ENCODE measurements at places on chromosomes 11 and 22.

- no peak for DNase-seq
Observed at GRCh38 chr11:69497221-69497787, 15.8 kb downstream of the LINC01488 start.

DNA sequence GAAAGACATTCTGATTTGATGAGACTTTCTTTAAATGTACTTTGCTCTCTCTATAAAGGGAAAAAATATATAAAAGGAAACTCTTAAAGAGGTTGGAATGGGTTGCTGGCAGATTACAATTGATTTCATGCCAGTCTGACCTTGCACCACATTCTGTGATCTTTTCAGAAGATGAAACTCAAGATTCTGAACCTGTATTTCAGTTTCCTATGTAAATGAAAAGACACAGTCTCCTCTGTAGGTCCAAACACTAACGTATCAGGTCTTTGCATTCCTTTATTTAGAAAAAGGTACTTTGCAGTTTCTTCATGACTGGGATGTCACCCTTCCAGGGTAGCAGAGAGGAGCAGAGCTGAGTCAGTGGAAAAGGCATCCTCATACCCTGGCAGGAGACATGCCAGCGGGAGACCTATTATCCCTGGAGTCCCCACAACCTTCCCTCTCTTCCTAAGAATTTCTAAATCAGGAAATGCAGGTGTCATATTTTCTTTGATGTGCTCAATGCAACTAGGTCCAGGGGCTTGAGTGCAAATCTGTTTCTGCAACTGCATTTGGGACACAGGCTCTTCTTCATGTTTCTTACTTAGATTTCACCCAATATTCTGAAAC is 282.6 kb downstream of the CADM1 start:
- DNase-seq = no peak

GRCh38 chr11:117826832-117827231 is 2.3 kb upstream of the FXYD2 start:
- no peak for DNase-seq

DNA sequence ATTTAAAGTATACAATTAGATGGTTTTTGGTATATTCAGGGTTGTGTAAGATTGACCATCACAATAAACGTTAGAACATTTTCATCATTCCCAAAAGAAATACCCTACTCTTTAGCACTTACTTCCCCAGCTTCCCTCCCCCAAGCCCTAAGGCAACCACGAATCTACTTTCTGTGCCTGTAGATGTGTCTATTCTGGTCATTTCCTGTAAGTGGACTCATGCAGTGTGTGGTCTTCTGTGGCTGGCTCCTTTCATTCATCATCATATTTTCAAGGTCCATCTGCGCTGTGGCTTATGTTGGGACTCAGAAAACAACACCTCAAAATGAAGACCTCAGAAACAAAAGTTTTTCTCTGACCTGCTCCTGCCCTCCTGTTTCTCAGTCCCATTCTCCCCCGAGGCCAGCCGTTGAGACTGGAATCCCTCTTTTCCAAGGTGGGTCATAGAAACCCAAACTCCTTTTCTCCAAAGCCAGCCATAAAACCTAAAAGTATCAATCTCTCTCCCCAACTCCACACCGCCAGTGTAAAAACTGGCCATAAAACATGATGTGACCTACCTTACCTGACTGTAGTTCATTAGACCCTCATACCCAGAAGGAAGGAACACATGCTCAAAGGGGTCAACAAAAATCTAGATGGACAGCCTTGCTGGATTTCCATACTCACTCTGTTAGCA is 12.9 kb upstream of the TMPRSS13 start:
- DNase-seq = no peak

- peak; percentile 63 for DNase-seq
Observed at GRCh38 chr11:112161012-112161411, 2.9 kb downstream of the IL18 start.

DNA sequence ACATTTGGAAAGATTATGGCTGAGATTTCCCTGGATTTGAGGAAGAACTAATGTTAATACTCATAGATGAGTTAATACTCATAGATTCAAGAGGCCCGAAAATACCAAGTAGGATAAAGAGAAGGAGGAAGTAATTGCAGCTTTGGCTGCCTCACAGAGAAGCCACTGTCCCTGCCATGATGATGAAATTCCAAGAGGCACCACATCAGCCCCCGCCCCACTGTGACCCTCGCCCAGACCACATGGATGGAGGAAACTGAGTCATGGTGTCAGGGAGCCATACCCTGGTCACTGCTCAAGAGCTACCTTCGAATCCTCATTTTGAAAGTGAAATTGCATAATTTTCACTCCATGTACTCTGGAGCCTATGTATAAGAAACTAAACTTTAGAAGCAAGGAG is 92.9 kb upstream of the SLC22A12 start:
- peak; percentile 57 for DNase-seq

- DNase-seq = no peak
Observed at GRCh38 chr11:34251589-34251980, 106.2 kb downstream of the ABTB2 start.

DNA sequence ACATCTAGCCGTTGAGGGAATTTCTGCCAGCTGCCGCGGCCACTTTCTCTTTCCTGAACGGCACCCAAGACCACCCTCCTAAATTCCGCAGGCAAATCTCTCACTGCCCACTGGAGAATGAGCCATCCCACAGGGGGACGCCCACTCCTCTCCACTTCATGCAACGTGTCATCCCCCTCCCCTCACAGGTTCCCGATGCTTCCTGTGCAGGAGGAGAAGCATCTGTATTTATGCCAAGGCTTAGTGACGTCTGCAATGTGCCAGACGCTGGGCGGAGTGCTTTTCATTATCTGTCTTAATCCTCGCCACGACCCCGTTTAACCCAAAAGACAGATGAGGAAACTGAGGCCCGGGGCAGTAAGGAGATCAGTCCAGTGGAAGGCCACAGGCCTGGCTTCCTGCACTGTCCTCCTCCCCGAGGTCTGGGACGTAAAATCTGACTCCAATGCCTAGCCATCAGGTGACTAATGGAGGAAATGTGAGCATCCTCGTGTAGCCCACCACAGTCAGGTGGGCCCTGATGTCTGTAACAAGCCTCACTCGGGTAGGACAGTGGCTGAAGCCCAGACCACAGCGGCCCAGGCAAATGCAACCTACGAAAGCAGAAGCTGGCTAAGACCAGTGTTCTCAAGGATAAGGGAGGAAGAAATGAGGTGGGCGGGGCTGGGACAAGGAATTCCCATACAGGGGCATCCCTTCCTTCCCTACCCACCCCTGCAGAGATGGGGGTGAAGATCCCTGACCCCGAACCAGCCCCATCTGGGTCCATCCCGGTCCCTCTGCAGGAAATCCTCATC is 23.1 kb downstream of the MN1 start:
- DNase-seq = peak; percentile 48

DNA sequence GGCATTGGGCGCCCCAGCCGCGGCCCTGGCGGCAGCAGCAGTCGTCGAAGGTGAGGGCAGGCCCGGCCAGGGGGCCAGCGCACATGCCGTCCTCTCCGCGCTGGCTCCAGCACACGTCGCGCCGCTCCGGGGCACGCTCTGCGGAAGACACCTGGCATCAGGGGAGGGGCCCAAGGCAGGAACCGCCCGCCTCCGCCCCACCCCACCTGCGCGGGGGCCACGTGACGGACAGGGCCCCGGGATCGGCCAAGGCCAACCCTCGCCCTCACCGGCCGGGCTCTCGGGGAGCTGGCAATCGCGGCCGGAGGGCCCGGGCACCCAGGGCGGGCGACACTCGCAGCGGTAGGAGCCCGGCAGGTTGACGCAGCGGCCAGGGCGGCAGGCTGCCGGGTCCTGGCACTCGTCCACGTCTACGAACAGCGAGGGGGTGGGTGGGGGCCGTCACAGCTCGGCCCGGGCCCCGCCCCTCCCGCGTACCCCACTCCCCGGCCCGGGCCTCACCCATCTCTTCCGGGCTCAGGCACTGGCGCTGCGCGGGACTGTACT is 14.9 kb downstream of the SCYL1 start:
- no peak for DNase-seq

- DNase-seq = no peak
Observed at GRCh38 chr11:33035011-33035410, 4.4 kb upstream of the TCP11L1 start.

DNA sequence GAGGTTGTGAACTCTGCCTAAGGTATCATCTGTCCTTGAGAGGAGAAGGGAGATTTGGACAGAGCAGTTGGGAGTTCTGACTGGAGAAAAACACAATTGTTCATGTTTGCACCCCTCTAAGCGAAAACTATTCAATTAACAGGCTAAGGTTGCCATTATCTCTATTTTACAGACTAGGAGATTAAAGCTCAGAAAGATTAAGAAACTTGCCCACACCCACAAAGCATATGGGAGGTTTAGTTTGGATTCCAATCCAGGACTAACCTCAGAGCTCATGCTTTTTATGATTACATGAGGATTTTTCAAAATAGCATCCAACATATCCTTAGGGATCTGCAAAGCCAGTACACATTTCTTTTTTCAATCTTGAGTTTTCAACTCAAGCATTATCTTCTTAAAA is 22.0 kb downstream of the GAB2 start:
- no peak for DNase-seq

DNA sequence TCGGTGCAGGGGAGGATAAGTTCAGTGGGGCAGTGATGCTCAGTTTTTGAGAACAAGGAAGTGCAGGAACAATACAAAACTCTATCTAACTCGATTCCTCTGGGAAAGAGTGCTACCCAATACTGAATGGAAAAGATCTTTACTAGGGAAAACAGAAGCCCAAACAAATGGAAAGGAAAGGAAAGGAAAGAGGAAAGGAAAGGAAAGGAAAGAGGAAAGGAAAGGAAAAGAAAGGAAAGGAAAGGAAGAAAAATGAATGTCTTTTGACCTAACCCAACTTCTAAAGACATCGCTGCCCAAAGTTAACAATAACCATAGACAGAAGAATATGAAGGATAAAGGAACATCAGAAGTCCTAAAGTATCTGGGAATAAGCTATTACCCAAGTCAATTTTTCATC is 41.6 kb downstream of the PHF21A start:
- no peak for DNase-seq

DNA sequence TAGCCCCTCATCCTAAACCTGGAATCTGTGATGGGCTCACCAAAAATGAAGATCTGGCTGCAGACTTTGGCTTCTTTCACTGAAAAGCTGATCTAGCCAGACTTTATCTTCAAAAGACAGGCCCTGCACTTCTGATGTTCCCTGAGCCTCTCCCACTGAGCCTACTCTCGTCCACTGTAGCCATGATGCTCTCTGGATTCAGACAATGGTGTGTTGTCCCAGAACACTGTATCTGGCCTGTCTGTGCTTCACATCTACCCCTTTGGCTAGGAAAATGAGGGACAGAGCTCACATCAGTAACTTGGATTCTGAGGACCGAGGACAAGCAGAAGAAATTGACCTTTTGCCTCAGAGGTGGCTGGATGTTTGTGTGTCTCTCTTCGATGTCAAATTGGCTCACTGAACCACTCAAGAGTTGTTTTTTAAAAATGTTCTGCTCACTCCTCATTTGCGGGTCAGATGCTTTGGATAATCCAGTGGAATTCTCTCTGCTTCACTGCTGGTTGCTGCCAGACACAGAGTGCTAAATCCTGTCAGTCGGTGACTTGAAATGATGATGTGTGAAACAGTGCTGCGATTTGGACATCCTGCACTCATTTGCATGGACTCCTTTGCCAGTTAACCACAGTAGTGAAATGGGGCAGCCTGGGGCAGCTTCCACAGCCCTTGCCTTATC is 67.5 kb downstream of the ARFGAP2 start:
- DNase-seq = no peak

DNA sequence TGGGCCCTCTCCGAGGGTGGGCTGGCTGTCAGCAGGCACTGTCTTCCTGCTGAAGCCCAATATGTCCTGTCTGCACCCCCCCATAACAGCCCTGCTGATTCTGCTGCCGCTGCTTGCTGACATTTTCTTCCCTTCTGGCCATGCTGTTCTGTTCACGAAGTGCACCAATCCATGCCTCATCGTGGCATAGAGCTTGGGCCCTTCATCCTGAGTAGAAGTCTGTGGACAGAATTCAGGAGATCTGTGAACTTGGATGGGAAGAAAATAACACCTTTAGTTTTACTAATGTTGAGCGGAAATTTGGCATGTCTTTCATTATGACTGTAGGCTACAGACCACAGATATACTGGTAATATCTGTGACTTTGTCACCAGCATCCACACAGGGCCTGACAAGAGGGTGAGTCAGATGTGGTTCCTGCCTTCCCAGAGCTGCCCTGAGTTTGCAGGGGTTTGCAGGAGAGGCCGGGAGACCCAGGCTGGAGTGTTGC is 14.1 kb upstream of the KIAA0930 start:
- DNase-seq = no peak

DNA sequence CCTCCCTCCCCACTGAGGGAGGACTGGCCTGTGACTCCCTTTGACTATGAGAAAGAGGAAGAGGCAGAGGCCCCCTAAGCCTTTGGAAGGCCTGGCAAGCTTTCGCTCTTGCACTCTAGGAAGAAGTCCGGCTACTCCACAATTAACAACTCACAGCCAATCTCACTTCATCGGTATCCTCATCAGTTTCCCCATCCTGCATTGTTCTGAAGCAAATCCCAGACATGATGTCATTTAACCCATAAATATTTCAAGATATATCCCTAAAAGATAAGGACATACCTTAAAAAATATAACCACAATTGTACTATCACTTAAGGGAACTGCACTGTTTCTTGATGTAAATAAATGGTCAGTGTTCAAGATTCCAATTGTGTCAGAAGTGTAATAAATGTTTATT is 63.1 kb downstream of the CWC15 start:
- no peak for DNase-seq

DNA sequence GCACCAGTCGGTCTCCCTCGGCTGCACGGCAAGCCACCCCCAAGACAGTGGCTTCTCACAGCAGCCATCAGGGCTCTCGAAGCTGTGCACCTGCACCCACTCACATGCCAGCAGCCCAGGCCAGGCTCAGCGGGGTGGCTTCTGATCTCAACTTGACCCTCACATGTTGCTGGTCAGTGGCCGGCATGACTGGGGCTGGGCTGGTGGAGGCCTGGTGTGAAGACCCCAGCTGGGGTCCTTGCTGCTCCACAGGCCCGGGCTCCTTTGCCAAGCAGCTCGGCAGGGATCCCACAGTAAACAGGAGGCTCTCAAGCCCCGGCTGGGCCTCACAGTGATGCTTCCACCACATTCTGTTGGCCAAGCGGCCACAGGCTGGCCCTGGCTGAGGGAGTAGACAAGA is 128.2 kb downstream of the BRD1 start:
- no peak for DNase-seq

GRCh38 chr11:22536071-22536470 is 89.6 kb downstream of the FANCF start:
- no peak for DNase-seq

- DNase-seq = no peak
Observed at GRCh38 chr11:79342236-79342635, 98.6 kb downstream of the TENM4 start.
